GOT3 (cell line): ENCODE measurements at places on chromosomes 3 and 15.

DNA sequence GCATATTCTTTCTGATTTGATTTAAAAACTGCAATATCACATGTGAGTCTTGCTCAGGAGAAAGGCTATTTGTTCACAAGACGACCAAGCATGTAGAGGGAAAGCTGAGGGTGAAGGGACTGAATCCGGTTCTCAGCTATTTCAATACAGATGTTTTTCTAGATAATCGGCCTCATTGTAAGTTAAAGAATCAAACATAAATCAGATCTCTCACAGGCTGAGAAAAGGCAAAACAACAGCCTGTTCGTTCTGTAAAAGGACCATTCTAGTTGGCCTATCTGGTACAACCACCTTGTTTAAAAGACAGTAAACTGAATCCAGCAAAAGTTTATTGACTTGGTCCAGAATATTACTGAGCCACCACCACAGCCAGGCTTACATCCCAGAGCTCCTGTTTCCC is 1045.7 kb upstream of the CFAP20DC start:
- no peak for DNase-seq

- DNase-seq = no peak
Measured at GRCh38 chr3:70766301-70766700, 453.9 kb upstream of the MDFIC2 start.

DNA sequence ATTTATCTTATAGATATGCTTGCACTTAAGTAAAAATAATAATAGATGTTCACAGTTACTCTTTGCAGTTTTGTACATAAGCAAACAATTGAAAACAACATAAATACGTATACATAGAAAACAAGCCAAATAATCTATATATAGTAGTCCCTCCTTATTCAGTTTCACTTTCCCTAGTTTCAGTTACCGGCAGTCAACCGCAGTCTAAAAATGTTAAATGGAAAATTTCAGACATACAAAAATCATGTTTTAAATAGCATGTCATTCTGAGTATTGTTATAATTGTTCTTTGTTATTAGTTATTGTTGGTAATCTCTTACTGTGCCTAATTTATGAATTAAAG is 262.0 kb downstream of the CGGBP1 start:
- DNase-seq = no peak

DNA sequence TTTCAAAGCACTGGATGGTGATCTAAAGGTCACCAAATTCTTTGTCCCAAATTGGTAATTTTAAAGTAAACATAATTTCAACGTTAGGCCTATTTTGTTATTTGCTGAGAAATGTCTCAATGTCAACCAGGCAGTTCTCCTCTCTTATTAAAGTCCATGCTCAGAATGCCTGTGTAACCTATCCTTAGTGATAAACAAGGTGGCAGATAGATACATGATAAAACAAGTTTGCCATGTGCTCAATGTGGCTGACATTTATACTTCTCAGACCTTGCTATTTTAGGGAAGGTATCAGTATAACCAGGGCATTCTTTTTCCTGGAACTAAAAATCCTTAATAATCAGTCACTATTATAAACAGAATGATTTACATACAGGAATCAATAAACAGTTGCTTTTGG is 8.5 kb downstream of the MBNL1 start:
- no peak for DNase-seq

DNA sequence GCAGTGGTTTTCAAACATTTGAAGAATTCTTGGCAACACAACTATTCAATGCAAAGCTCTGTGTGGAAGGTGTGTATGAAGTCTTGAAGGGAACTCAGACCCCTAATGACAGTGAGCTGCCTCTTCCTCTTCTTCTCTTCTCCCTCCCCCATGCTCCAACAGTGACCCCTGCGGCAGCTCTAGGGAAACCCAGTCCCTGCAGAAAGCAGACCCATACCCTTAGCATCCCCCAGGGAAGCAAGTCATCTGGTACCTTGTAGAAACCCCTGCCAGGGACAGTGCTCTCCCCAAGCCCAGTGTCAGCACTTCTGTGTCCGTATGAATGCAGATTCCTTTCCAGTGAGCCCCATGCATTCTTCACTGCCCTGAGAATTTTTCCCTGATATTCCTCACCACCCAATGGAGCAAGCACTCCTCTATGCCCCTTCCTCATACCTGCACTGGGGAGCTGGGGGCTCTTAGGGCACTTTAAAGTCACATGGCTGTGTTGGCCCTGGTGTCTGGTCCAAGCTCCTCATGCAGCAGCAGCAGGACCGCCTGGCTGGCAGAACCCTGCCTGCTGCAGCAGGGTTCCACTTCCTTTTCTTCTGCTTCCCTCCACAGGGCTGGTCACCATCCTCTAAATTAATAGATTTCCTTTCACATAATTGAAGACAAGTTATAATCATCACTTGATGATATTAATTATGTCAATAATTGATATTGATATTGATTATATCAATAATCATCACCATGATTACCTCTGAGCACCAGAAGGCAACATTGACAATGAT is 442.5 kb downstream of the EPHB1 start:
- no peak for DNase-seq

GRCh38 chr3:30112902-30113484 is 493.4 kb upstream of the TGFBR2 start:
- DNase-seq = no peak

DNA sequence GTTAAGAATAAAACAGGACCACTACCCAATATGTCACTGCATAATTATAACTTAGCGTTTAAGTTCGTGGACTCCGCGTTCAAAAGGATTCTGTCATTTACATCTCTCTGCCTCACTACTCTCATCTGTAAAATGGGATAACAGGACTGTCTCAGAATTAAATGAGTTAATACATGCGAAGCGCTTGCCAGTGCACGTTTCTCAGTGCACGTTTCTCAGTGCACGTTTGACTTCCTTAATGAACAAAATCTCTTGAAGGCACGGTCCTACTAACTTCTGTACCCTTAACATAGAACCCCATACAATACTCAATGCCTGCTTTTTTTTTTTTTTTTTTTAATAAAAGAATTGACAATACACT is 499 bp downstream of the RABL3 start:
- no peak for DNase-seq

- no peak for DNase-seq
Measured at GRCh38 chr3:115989684-115990421, 366.5 kb downstream of the GAP43 start.

- DNase-seq = no peak
Measured at GRCh38 chr3:28935146-28935545, 345.7 kb upstream of the RBMS3 start.

- DNase-seq = no peak
Measured at GRCh38 chr3:12948891-12949711, 107.7 kb upstream of the RPL32 start.

- DNase-seq = no peak
Measured at GRCh38 chr3:193548406-193548805, 6.3 kb downstream of the ATP13A4 start.

DNA sequence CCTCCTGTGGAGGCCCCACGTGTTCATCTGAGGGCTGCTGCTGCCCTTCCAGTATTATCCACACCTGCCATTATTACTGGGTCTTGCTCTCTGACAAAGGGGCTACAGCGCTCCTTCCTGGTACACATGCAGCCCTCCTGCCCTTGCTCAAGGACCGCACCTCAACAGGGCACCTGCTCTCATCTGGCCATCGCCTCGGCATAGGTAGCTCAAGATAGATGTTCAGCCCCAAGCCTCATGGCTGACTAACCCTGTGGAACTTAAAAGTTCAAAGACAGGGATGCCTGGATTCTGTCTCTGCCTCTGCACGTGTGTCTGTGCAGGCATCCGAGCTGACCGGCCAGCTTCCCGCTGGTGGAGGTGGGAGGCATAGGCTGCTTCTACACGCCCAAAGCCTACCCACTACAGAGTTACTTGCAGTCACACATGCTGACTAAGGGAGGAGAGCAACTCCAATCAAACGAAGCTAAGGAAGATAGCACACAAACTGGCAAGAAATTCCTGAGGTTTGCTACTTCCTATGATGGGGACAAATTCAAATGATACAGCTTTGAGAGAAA is 152.5 kb upstream of the ATP10A start:
- no peak for DNase-seq

DNA sequence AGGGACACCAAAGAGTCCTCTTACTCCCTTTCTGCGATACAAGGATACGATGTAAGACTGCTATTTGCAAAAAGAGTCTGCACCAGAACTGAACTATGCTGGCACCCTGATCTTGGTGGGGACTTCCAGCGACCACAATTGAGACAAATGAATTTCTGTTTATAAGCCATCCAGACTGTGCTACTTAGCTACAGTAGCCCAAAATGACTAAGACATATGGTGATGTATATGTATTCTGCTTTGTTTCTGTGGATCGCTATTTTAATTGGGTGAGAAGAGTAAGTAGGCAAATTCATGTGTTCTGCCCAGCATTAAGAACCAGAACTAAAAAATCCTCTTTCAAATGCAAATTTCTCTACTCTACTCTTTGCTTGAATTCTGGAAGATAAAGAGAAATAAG is 720.9 kb downstream of the DIPK2A start:
- DNase-seq = no peak

- DNase-seq = no peak
Measured at GRCh38 chr3:135231737-135232136, 436.7 kb downstream of the EPHB1 start.

- no peak for DNase-seq
Measured at GRCh38 chr3:101902041-101902440, 52.7 kb downstream of the NFKBIZ start.

- no peak for DNase-seq
Measured at GRCh38 chr15:93500155-93500554, 411.1 kb upstream of the RGMA start.

- no peak for DNase-seq
Measured at GRCh38 chr15:60328852-60329443, 68.8 kb downstream of the ANXA2 start.

DNA sequence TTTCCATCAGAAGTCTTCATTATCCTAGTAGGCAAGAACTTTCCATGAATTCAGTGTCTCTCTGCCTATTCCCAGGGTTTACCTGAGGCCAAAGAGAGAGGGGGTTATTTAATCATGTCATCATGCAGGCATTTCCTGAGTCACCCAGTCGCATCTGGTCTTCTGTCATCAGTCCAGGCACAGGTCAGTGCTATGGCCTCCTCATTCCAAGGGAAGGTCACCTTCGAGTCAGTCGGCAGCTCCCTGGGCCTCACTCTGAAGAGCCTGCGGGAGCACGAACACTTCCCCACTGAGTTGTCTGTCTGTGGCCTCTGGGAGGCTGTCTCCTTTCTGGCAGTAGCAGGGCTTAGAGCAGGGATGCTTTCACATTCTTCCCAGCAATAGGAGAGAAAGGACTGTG is 26.2 kb upstream of the LRTM1 start:
- no peak for DNase-seq

- no peak for DNase-seq
Measured at GRCh38 chr15:67098768-67099282, 33.4 kb downstream of the SMAD3 start.

GRCh38 chr3:135771760-135772159 is 193.8 kb upstream of the PPP2R3A start:
- DNase-seq = no peak

DNA sequence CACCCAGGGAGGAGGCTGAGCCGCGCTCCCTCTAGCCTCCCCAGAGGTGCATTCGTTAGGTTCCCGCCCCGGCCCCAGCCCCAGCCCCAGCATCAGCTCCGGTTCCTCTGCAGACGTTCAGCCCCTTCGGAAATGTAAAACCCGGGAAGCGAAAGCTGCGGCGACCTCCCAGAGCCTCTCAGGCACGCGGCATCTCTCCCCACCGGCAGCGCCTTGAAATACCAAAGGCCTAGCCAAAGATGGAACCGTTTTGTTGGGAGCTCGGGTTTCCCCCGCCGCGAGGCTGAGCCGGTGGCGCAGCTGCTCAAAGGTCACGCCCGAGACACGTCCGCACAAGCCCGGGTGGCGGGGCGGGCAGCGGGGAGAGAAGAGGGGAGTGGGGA is 77.8 kb upstream of the HES1 start:
- no peak for DNase-seq

- DNase-seq = no peak
Measured at GRCh38 chr3:57120040-57120439, 45.1 kb downstream of the IL17RD start.

DNA sequence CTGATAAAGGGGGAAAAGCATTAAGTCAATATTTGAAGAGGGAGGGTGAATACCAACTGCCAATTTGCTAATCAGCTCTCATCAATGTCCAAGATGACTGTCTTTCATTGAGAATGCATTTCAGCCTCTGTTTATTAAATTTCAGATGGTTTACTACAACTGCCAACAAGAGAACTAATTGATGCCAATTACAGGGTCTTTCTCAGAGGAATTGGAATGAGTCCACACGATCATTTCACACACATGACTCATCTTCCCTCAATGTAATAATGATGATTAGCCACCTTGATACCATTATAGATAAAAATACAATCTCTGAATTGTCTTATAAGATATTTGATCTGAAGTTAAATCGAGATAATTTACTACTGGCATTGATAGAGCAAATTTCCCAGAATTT is 1274.4 kb downstream of the ROBO2 start:
- DNase-seq = no peak
